IMR-90 (cell line): ENCODE measurements at places on chromosomes 4 and X. TPM values are rescaled to one million over a fixed set of nuclear protein-coding genes. Genes with fewer than 3 reads are reported as not detected.

- no peak for DNase-seq
Measured at GRCh38 chr4:59838236-59838635, 1361.9 kb upstream of the ADGRL3 start.

DNA sequence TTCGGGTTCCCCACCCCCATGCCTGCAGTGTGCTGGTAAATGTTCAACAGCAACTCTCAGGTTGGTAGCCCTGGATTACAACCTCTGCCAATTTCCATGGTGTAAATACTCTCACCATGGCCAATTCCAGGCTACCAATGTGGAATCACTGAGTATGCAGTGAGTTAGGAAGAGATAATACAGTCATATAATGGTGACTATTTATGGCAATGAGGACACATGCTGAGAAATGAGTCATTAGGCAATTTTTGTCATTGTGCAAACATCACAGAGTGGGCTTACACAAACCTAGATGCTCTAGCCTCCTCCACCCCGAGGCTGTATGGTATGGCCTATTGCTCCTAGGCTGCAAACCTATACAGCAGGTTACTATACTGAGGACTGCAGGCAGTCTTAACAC lies 4.6 kb upstream of the CLDN24 start:
- DNase-seq, result peak; percentile 40

DNA sequence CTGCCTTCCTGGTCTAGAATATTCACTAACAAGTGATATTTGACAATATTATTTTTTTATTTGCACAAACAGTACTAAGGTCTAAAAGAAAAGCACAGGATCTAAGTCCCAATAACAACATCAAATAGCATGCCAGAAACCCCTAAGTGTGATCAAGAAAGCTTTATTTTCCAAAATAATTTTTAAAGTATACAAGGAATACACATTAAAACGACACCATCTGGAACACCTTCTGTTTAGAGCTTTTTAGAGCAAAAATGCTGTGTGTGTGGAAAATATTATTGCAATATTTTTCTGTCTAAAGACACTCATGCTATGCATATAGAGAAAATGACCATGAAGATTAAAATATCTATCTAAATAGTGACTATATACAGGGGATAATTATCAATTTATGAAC lies 103.1 kb downstream of the ARAP2 start:
- no peak for DNase-seq

DNA sequence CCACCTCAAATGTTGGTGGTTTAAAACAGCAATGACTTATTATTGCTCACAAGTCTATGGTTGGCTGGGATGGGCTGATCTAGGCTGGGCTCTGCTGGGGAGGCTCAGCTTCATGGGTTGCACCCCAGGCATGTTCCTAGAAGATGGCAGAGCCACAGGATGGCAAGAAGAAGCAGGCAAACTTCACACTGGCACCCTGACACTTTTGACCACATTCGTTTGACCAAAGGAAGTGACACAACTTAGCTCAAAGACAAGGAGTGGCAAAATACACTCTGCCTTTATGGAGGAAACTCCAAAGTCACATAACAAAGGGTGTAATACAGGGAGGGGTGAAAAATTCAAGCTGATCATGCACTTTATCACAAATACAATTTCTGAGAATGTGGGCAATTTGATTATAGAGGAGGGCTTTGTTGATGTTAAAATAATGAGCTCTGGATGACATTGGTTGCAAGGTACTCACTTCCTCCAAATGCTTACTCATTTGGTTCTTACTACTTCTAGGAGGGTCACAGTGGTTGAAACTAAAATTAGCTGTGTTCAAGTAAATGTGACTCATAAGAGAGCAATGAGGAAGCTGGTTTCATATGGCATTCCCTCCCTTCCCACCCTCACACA lies 249.2 kb upstream of the RPS6KA3 start:
- DNase-seq, result peak; percentile 90

DNA sequence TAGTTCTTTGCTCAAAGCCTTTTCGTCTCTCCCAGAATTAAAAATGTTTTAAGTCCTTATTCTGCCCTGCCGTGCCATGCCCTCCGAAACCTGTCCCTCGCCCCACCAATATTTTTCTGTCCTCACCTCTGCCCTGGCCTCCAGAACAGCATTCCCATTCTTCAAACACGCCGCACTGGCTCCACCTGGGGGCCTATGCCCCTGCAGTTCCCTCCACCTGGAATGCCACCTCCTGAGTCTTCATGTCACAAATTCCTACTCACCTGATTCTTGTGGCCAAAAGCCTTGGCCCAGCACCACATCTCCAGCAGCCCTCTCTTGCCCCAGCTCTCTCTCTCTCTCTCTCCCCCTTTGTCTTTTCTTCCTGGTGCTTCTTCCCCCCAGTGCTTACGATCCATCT lies 91.6 kb downstream of the APBB2 start:
- DNase-seq, result no peak

GRCh38 chr4:99817309-99817890 lies 773 bp downstream of the DAPP1 start:
- DNase-seq, result no peak

DNA sequence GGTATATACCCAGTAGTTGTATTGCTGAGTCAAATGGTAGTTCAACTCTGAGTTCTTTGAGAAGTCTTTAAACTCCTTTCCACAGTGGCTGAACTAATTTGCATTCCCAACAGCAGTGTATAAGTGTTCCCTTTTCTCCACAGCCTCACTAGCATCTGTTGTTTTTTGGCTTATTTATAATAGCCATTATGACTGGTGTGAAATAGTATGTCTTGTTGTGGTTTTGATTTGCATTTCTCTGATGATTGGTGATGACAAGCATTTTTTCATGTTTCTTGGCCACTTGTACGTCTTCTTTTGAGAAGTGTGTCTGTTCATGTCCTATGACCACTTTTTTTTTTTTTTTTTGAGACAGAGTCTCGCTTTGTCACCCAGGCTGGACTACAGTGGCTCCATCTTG lies 30.5 kb downstream of the GPR50 start:
- DNase-seq, result no peak

GRCh38 chr4:7007142-7007907 lies 35.8 kb upstream of the TADA2B start:
- DNase-seq, result no peak

DNA sequence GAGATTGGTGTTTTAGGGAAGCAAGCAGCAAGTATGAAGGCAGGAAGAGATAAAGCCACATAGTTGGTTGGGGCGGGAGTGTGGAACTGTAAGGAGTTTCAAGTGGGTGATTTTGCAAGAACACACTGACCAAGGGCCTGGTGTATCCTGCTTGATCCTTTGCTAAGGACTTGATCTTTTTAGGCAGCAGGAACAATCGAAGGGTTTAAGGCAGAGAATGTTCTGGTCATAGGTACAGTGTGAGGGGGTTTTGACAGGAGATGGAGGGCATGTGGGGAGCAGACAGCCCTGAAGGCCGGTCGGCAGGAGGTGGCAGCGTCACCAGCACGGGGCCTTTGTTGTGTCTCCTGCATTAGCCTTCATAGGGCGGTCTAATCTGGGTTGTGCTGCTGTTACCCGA lies 54.7 kb downstream of the FAM193A start:
- DNase-seq, result peak; percentile 43

DNA sequence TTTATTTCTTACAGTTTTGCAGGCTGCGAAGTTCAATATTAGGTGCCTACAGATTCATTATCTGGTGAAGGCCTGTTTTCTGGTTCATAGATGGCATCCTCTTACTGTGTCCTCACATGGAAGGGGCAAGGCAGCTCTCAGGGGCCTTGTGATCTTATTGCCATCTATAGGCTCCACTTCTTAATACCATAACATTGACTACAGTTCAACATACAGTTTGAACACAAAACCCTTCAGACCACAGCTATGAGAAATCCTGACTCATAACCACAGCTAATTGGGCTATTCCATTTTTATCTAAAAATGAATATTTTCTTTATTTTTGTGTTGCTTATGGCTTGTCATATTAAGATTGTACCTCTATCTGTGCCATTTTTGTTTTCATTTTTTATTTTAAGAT lies 72.3 kb downstream of the STAG2 start:
- peak; percentile 61 for DNase-seq

DNA sequence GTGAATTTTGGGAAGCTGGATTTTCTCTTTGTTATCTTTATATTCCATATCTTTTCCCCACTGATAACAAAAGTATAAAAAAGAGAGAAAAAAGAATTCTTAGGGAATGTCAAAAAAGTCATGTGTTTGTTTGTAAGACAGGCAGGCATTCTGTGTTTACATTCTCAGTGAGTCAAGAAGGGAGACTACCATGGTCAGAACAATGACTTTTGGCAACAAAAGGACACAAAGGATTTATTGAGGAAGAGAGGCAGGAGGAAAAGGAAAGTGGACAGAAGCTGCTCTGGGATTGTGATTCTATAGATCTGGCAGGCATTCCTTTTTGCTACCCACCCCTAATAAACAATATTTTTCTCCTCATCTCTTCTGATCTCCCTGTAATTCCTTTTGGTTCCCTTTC lies 5.9 kb upstream of the ANK2 start:
- DNase-seq, result no peak

DNA sequence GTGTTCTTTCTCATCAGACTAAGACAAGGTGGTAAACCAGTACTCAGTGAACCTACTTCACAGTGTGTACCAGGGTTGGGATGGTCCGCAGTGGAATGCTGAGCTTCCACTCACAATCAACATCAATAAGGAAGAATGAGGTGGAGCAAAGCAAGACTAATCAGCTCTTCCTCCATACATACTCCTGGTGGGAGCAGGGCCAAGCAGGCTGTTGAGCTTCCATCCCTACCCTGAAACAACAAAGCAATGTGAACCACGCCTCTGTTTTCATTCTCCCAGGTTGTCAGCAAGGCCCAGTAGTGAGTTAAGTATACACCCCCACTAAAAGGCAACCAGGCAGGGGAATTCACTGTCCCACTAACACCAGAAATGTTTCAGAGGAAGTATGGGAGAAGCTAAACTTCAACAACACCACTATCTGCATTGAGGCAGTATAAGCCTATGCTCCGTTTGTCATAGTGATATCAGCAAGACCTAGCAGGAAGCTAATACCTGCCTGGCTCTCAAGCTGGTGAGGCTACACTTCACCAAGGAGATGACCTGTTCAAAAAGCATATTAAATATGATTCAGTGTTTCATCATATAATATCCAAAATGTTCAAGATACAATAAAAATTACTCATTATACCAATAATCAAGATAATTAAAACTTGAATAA lies 109.5 kb downstream of the DDX60 start:
- no peak for DNase-seq

DNA sequence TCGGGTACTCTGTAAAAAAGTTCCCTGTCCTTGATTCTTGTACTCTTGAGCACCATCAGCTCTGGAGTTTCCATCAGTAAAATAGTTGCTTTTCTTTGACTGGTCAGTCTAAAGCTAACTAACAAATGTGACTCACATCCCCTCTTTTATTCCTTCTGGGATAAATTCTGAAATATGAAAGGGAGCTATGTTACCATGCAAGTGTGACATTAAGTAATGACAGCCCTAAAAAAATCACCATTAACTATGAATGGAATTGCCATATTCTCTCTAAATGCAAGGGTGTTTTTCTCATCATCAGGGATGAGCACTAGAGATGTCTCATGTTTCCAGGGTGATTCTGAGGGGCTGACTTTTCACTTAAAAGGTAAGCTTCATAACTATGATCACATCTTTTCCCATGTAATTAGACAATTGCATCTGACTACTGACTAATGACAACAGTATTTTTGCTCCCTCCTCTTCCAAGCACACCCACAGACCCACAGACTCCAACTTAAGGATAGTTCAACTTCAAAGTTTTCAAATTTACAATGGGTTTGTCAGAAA lies 26.9 kb upstream of the RASGEF1B start:
- no peak for DNase-seq

- peak; percentile 27 for DNase-seq
Measured at GRCh38 chrX:102651242-102652011, at the start of gene GPRASP1. Gene GPRASP1, plus strand, starts transcription at chrX:102651483. Its CDS starts 2,431 bp downstream, at chrX:102653914.

DNA sequence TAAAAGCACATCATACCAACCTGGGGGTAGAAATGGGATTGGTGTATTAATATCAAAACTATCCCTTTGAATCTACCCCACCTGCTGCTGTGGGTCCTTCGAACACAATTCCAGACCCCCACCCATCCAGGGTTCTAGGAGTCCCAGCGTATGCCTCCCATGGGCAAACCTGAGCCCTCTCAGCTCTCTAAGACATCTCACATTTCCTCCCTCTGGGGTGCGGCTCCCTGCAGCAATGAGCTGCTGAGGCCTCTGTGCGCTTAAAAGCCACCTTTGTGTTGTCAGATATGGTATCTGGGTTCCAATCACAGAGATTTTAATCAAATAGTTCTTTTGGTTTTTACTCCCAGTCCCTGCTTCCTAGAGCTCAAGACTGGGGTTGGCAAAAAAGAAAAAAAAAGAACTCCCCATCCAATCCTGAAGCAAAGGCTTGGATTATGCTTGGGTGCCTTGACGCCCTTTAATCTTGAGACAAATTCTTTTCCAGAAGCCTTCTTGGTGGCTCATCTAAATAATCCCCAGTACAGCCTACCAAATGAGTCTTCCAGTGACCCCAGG lies 37.5 kb upstream of the NOCT start:
- DNase-seq, result no peak

Gene CCDC158
- not detected in 2 replicates for polyA plus RNA-seq

Gene TMEM156
- 0.53 and 0.82 TPM in 2 replicates for polyA plus RNA-seq

Gene RBMXL3
- not detected in 2 replicates for polyA plus RNA-seq

Gene TAF7L
- polyA plus RNA-seq, result 0.22 TPM in 2 replicates

Gene ADGRG4
- polyA plus RNA-seq, result under 0.01 TPM in 1 of 2 replicates, not detected in the other

Gene ZNF185
- polyA plus RNA-seq, result 6.2 and 6.3 TPM in 2 replicates

Gene CXCL11
- not detected in 2 replicates for polyA plus RNA-seq

Gene WDR17
- polyA plus RNA-seq, result 0.19 and 0.53 TPM in 2 replicates

Gene REPS2
- 0.01 and 0.02 TPM in 2 replicates for polyA plus RNA-seq

Gene RASL11B
- polyA plus RNA-seq, result 0.26 and 0.31 TPM in 2 replicates
